ENCODE measurements at places on chromosomes 4 and X. TPM values are rescaled to one million over a fixed set of nuclear protein-coding genes. Genes with fewer than 3 reads are reported as not detected.

The SLC16A2 gene
- 15.0 TPM for total RNA-seq

The RAB41 gene
- total RNA-seq = not detected

The NLRP2B gene
- not detected for total RNA-seq

The NWD2 gene
- 0.02 TPM for total RNA-seq

The ESX1 gene
- not detected for total RNA-seq

The FGA gene
- total RNA-seq = not detected

The WAS gene
- 1.5 TPM for total RNA-seq

The PCSK1N gene
- 42.8 TPM for total RNA-seq

The RTL9 gene
- total RNA-seq = 0.47 TPM

The SEPTIN6 gene
- total RNA-seq = 57.6 TPM

The FRMPD4 gene
- total RNA-seq = 0.07 TPM

The ADD1 gene
- total RNA-seq = 277 TPM

GRCh38 chr4:4724321-4724720 is 135.1 kb upstream of the MSX1 start:
- no peak for DNase-seq

- DNase-seq = no peak
These were observed 218.5 kb upstream of the ANKRD50 start for GRCh38 chr4:124931050-124931449.

- DNase-seq = no peak
These were observed 86.0 kb upstream of the PGRMC2 start for GRCh38 chr4:128373628-128374027.

- DNase-seq = no peak
These were observed 2.0 kb downstream of the PRKX start for GRCh38 chrX:3711331-3711917.

DNA sequence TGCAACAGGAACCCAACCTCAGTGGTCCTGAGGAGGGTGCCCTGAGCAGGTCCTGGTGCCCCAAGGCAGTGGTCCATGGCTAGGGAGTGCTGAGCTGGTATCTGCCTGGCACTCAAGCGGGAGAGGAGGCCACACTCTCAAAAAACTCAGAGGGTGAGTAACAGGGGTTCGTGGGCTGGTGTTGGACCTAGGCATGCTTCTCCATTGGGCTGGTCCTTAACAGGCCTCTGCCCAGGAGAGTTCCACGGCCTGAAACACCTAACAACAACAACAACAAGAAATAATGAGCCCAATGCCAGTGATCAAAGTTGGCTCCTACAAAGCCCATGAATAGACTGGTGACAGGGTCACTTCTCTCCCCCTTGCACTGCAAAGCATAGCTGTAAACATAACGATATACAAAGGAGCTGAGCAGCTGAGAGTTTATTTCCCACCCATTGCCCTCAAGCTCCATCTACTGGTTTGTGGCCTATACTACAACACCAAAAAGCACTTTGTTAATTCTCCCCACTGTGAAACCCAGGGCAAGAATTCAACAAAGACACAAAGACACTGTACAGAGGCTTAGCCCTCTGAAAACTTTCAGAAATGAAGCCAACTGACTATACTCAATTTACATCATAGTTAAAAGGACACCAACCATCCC is 736.1 kb upstream of the ADGRL3 start:
- DNase-seq = no peak

DNA sequence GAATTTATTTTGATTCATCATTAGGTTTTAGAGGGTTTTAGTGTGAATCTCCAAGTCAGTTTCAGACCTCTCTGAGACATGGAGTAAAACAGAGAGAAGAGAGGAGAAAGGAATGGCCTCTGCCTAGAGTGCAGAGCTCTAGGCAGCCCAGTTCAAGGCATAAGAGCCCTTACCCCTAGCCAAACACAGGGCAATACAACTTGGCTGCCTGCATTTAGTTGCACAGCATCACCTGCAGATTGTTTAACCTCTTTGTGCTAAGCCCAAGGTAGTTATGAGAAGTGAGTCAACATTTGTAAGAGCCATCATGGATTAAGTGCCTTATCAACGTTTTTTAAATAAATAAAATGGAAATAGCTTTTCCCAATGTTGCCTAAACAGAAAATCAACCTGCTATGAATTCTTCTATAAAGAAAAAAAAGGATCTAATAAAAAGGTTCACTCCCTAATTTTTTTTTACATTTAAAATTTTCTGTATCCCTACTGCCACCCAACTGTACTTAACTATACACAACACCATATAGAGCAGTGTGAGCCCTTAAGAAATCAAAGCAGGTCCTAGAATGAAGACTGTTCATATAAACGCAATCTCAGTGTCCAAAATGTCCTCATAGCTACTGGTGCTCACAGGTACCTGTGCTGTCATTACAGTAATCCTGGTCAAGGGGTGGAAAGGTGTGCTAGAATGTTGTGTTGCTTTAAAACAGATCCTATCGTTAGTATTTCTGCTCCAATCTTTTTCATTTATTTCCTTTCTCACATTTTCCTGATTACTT is 36.0 kb downstream of the PF4 start:
- DNase-seq = no peak

GRCh38 chr4:101156619-101157310 is 190.6 kb downstream of the PPP3CA start:
- no peak for DNase-seq

GRCh38 chr4:8377103-8378075 is 63.1 kb downstream of the ACOX3 start:
- no peak for DNase-seq

- DNase-seq = no peak
These were observed 63.1 kb downstream of the ANOS1 start for GRCh38 chrX:8668813-8669212.

- no peak for DNase-seq
These were observed 7.0 kb downstream of the C4orf50 start for GRCh38 chr4:6011271-6011671.

GRCh38 chr4:89064848-89065247 is 7.9 kb upstream of the FAM13A start:
- no peak for DNase-seq

- no peak for DNase-seq
These were observed 634.6 kb upstream of the FTHL17 start for GRCh38 chrX:31706466-31706865.

- DNase-seq = no peak
These were observed 1.8 kb downstream of the CAPN6 start for GRCh38 chrX:111268506-111268905.

DNA sequence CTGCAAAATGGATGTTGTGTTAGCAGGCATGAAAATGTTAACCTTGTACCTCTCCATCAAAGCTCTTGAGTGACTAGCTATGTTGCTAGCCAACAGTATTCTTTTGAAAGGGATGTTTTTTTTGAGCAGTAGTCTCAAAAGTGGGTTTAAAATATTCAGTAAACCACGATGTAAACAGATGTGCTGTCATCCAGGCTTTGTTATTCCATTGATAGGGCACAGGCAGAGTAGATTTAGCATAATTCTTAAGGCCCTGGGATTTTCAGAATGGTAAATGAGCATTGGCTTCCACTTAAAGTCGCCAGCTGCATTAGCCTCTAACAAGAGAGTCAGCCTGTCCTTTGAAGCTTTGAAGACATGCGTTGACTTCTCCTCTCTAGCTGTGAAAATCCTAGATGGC is 18.4 kb downstream of the FGF2 start:
- no peak for DNase-seq

DNA sequence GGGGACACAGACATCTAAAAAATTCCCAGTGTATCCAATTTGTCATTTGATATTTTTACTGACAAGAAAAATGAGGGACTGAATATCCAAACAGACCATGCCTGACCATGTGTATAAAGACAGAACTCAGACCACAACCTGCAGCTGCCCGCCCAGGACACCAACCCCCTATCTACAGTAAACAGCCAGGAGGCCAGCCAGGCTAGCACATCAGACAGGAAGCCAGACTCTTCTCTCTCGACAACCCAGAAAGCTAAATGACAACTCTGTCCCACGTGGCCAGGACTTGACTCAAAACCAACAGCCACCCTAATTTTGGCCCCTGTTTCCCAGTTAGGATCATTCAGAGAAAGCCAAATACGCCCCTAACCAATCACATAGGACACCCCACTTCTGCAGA is 15.1 kb downstream of the AFAP1 start:
- DNase-seq = no peak

- DNase-seq = no peak
These were observed 214.2 kb upstream of the PUDP start for GRCh38 chrX:7362111-7362510.

DNA sequence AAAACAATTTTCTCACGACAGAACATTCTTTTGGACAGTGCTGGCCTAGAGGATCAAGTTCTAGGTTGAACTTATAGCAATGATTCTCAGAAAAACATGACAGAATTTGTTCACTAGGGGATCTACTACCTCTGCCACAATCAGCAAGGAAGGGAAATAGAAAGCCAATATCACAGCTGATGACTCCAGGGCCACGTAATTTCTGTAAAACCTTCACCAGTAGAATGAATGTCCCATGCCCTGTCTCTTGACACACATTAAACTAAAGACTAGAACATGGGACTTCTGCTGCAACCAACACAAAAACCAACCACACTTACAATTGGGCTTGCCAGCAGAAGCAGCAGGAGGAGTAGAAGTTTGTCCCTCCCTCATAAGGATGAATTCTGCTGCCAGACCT is 86.0 kb upstream of the NPFFR2 start:
- DNase-seq = no peak

DNA sequence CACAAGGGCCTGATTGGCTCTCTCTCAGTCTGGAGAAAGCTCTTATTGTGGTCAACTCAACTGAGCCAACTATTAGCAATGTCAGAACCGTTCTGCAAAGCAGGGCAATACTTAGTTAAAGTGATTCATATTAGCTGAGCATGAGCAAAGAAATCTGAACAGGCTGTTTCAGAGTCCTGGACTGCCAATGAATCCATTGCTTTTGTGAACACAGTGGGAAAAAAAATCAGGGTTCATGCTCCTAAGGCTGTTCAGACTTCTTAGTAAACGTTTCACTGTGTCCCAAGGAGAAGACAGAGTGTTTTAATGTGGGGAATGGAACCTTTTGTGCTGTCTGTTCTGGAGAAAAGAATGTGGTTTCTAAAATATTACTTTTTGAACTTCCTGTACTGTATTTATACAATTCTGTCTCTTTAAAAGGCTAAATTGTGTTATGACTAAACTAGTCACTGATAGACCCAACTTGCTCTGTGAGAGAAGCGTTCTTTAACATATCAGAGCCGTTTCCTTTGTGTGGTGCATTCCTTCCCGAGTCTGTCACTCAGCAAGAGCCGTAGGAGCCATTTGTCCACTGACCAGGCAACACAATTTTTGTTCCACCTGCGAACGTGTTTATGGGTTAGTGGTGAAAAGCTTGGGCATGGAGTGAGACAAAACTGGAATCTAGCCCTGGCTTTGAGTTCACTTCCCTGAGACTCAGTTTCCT is 366.1 kb downstream of the FBXO8 start:
- no peak for DNase-seq

DNA sequence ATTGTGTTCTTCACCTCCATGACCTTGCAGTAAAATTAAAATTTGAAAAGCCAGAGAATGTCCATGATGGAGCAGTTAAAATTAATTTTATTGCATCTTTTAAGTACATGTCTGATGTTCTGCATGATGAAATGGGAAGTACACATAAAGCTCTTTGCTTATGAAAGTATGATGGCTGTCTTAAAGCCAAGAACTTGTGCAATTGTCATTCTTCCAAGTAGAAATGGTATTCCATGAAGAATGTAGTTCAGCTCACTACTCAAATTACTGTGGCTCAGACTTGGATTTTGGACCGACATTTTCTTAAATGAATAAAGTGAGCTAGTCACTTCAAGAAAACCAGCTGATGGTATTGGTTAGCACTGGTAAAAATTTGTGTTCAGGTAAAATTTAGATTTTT is 161.7 kb upstream of the CXCL13 start:
- DNase-seq = no peak

DNA sequence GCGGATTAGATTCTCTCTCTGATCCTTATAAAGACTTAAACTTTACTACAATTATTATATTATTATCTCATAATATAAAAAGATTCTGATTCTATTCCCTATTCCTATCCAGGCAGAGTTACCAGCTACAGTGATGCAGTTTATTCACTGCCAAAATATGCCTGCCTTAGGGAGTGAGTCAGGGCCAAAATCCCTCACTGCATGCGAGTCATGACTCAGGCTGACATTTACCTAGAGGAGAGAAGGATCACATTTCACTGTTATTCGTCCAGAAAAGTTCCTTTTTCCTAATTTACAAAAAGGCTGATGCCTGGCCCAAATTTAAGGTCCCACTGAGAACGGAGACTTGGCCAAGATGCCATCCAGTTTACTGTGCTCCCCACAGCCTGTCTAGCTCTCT is 168.5 kb upstream of the LDB2 start:
- no peak for DNase-seq

- DNase-seq = no peak
These were observed 349.7 kb upstream of the GALNT7 start for GRCh38 chr4:172818901-172819300.

DNA sequence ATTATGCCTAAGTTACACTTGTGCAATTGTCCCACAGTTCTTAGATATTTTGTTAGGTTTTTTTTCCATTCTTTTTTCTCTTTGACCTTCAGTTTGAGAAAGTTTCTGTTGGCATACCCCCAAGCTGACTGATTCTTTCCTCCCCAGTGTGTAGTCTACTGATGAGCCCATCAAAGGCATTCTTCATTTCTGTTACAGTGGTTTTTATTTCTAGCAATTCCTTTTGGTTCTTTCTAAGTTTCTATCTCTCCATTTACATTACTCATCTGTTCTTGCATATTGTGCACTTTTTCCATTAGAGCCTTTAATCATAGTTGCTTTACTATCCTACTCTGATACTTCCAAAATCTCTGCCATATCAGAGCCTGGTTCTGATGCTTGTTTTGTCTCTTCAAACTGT is 31.9 kb downstream of the CASP6 start:
- DNase-seq = no peak

GRCh38 chr4:40909363-40909876 is 159.7 kb downstream of the NSUN7 start:
- no peak for DNase-seq

GRCh38 chr4:55055529-55055928 is 69.9 kb downstream of the KDR start:
- no peak for DNase-seq

GRCh38 chrX:2388669-2389068 is 112.1 kb downstream of the DHRSX start:
- DNase-seq = no peak

DNA sequence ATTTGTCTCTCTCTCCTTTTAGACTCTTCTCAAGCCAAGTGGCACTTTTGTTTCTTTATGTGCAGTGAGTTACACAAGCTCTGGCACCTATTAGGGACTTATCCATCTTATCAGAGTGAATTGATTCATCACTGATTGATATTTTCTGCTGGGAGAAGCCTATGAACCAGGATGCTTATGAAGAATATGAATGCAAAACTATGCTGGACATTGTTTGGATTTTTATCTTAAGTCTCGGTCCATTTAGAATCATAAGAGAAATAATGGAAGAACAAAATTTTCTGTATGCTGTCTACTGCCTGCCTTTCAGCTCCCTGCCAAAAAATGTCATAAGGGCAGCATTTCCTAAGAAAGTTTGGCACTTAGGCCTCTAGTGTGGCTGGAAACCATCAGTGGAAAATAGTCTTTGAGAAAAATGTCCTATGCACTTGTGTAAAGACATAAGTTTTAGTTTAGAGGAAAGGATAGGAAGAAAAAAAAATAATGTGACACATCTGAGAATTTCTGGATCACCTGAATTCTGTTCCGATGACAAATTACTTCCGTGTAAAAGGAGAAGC is 365.7 kb upstream of the MAD2L1 start:
- DNase-seq = no peak

Data from mesothelial cell of epicardium (in vitro differentiated cells).